Nucleus accumbens (tissue), 56 donors: ENCODE measurements at places on chromosomes 1 and 21.

DNA sequence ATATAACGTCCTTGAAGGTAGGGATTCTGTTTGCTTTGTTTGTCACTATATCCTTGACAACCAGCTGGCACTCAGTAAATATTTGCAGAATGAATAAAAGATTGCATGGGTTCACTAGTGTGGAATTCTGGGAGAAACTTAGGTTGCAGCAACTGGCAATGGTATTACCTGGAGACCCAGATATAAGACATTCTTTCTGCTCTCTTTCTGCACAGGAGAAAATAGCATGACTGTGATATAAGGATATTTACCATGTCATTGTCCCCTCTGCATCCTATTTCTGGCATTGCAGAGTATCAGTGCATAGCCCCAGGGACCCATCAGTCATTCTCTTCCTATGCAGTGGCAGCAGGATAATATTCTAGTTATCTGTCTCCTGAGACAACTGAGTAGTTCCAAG, 308.9 kb upstream of the LRRC7 start:
- no peak for DNase-seq

GRCh38 chr1:169809370-169810095, 14.8 kb upstream of the METTL18 start:
- no peak for DNase-seq

DNA sequence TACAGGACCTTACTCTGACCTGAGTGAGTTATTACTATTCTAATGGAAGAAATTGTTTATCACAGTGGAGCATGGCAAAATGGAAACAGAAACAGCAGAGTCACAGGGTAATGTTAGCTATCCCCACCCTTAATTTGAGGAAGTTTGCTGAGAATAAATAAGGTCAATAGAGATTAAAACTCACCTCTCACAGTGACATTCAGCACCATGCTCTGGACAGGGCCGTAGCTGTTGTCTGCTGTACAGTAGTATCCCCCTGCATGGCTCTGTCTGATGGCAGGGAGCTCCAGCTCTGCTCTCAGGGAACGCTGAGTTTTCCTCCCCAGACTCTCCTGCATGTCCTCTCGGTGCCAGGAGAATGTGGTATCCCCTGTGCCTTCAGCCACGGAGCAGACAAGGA, 11.9 kb downstream of the FCRL4 start:
- DNase-seq = no peak

GRCh38 chr1:43582162-43582566, 51.5 kb downstream of the PTPRF start:
- DNase-seq = no peak

DNA sequence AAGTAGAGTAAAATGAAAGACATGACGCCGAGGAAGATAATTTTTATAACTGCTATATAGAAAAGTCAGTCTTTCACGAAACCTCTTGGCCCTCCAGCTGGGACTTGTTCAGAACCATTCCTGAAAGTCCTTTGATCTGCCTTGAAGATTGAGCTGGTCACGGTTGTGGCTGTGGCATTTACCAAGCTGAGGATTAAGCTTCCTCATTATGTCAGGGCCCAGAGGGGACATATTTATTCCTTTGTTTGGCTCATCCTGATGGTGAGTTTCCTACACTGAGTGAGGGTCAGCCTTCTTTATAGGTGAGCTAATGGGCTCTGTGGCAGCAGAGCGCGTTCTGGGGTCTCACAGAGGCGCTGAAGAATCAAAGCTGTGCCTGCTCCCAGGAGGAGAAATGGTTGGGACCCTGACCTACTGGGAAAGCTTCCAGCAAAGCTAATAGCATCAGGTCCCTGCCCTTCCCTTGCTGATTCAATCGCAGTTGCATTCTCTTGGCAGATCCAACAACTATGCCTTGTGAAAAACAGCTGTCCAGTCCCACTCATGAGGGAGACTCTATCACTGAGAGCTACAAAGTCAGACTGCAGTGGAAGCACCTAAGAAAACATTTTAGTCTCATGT, 43.2 kb upstream of the PBX1 start:
- DNase-seq = no peak

GRCh38 chr1:99327357-99327756, 63.1 kb downstream of the PLPPR4 start:
- DNase-seq = no peak

DNA sequence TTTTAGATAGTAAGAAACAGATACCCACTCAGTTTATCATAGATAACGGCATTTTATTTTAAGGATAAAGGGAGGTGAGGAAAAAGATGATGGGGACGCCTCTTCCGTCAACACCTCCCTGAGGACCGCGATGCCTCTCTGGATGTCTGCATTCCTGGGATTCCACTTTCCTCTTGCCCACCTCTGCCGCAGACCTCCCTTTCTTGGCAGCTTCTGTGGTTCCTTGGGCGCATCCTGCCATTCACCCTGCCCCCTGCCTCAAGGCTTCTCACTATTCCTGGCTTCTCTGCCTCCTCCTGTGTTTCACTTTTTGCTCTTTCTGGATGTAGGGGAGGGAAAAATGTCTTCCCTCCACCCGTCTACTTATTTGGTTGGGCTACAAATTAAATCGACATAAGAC, 19.9 kb downstream of the HUNK start:
- no peak for DNase-seq

DNA sequence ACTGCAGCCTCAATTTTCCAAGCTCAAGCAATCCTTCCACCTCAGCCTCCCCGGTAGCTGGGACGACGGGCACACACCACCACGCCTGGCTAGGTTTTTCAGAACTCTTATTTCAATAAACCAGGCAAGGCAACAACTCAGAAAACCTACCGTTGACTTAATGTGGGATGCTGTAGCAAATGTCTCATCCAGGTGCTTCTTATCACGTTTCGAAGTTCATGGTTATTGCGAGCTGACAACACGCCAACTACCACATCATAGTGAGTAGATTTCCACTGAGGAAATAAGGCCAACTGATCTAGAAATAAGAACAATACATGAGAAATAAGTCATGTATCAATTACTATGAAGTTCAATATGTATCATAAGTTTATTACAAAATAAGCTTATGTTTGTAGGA, 9.7 kb downstream of the B3GALNT2 start:
- DNase-seq = no peak

GRCh38 chr1:176225911-176226310, 18.8 kb upstream of the COP1 start:
- no peak for DNase-seq

- DNase-seq = no peak
These were observed 107.7 kb upstream of the LMO4 start for GRCh38 chr1:87220993-87221392.

GRCh38 chr1:94026619-94027380, 94.1 kb downstream of the ABCA4 start:
- no peak for DNase-seq

DNA sequence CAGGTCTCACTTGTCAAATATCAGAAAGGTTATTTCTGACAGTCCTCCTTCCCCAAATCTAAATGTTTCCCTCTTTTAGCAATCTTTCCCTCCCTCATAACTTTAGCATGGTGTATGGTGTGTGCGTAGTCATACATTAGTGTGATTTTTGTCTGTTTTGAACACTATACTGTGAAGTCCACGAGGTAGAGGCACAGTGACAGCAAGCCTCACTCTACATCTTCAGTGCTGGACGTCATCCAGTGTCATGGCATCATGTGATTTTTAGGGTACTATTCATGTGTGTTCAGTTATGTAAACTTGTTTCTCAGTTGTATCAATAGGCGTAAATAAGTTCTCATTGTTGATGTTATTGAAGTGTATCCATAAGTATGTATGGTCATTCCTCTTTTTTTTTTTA, 39.1 kb downstream of the DYRK1A start:
- no peak for DNase-seq

DNA sequence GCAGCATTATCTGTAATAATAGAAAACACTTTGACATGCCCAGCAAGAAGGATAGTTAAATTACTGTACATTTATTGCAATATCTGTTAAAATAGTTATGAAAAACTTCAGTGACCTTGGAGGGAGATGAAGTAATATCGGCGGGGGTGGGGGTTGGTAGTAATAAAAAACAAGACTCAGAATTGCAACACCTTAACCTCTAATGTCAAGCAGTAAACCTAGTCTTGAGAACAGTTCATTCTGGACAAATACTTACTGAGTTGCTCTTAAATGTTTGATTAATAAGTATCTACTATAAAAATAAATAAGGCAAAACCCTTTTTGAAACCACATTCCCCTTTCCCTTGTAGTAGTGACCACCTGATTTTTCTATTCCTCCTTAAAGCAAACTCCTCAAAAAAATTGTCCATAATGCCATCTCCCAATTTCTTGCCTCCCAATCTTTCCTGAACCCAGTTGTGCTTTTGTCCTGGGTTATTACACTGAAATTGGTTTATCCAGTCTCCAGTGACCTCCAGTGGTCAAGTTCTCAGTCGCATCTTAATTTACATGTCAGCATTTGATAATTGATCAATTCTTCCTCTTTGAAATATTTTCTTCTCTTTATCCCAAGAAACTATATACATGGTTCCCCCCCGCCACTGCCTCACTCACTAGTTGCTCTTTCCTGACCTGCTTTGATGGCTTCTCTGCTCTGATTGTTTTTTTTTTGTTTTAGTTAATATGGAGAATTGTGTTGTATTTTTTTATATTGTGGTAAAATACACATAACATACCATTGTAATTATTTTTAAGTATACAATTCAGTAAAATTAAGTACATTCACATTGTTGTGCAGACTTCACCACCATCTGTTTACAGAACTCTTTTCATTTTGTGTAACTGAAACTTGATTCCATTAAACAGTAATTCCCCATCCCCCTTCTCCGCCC, 36.8 kb downstream of the RAP1A start:
- DNase-seq = no peak

- no peak for DNase-seq
These were observed 26.3 kb upstream of the ZNF648 start for GRCh38 chr1:182087719-182088350.

DNA sequence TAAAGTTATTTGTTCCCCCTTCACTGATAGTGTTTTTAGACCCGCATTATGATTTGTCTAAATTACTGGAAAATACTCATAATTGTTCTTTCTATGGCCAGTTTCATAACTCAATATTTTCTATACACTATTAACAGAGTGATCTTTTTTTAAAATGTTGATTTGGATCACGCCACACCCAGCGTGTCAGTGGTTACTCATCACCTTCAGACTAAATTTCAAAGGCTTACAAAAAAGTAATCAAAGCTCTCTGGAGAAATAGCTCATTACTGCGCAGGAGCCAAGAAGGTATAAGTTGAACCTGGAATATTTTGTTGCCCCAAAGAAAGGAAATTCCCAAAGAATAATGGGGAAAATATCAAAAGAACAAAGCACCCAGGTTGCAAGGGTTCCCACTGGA, 104.9 kb downstream of the EVI5 start:
- no peak for DNase-seq

DNA sequence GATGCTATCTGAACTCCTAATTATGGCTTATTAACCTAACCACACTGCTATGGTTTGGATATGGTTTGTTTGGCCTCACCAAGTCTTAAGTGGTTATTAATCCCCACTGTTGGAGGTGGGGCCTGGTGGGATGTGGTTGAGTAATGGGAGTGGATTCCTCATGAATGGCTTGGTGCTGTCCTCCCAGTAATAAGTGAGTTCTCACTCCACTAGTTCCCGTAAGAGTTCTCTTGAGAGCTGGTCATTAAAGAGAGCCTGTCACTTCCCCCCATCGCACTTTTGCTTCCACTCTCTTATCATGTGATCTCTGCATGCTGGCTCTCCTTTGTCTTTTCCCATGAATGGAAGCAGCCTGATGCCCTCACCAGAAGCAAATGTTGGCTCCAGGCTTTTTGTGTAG, 328.8 kb downstream of the PLA2G4A start:
- DNase-seq = no peak

GRCh38 chr1:220717800-220718640, 27.9 kb downstream of the C1orf115 start:
- no peak for DNase-seq

GRCh38 chr1:9106286-9106685, 22.6 kb downstream of the GPR157 start:
- no peak for DNase-seq

DNA sequence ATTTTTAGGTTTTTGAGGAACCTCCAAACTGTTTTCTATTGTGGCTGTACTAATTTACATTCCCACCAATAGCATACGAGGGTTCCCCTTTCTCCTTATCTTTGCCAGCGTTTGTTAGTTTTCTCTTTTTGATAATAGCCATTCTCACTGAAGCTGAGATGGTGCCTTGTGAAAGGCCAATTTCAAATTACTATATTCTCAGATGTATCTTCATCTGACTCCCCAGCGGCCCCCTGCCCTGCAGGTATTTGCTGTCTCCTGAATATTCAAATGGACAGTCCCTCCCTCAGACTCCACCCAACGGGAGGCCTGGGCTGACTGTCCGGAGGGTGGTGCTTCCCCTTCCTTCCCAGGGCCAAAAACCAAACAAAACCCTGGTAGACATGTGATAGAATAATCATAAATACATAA, 33.5 kb upstream of the TARBP1 start:
- DNase-seq = no peak

DNA sequence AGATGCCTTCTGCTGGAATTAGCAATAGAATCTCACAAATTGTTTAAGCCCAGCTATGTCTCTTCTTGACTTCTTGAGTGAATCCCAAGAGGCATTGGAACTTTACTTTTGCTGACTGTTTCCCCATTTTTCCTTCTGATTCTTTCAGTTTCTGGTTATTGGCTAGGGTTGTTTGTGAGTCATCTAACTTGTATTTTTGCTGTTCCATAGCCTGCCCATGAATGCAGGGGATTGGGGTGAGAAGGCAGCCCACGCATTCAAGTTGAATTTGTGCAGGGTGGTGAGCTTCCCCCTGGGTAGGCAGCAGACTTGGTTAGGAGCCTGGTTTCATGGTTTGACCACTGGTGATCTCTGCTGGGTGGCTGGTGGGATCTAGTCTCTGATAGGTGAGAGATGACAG, 10.4 kb upstream of the KLF17 start:
- DNase-seq = no peak

- DNase-seq = no peak
These were observed 6.4 kb downstream of the PTAFR start for GRCh38 chr1:28170001-28170596.

- DNase-seq = no peak
These were observed 341.1 kb upstream of the RUNX1 start for GRCh38 chr21:35390013-35390776.

- DNase-seq = no peak
These were observed 367.4 kb downstream of the DISC1 start for GRCh38 chr1:231993968-231994455.
